GM23338 (cell line): ENCODE measurements at places on chromosomes 1 and 21. TPM values are rescaled to one million over a fixed set of nuclear protein-coding genes. Genes with fewer than 3 reads are reported as not detected.
A peak's percentile ranks its signal among the peaks of the same experiment; 100 is the strongest.

DNA sequence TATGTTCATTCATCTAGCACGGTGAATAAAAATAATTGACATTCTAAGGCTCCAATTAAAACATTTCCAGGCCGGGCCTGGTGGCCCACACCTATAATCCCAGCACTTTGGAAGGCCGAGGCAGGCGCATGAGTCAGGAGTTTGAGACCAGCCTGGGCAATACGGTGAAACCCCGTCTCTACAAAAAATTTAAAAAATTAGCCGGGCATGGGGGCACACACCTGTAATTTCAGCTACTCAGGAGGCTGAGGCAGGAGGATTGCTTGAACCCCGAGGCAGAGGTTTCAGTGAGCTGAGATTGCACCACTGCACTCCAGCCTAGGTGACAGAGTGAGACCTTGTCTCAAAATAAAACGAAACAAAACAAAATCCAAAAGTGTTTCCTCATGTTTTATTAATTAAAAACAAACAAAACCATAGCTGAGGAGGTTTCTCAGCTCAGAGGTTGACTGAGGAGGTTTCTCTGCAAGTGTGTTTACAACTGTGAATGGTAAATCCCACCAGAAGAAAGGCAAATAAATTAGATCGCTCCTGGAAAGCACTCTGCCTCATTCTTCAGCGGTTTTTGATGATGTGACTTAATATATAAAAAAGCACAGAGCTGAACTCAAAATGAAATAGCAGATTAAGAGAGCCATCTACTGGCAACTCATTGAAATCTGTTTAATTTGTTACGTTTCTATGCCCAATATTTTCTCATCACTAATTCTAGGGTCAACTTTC is 37.7 kb upstream of the ATG4C start:
- peaks cover 5% of the 10 kb centered on the region; the same call in 1 of the 2 replicates for H3K4me1 ChIP-seq
- no peaks in the 10 kb centered on the region for H3K36me3 ChIP-seq
- no peaks in the 10 kb centered on the region for H3K27me3 ChIP-seq
- peak; percentile 65 for DNase-seq

DNA sequence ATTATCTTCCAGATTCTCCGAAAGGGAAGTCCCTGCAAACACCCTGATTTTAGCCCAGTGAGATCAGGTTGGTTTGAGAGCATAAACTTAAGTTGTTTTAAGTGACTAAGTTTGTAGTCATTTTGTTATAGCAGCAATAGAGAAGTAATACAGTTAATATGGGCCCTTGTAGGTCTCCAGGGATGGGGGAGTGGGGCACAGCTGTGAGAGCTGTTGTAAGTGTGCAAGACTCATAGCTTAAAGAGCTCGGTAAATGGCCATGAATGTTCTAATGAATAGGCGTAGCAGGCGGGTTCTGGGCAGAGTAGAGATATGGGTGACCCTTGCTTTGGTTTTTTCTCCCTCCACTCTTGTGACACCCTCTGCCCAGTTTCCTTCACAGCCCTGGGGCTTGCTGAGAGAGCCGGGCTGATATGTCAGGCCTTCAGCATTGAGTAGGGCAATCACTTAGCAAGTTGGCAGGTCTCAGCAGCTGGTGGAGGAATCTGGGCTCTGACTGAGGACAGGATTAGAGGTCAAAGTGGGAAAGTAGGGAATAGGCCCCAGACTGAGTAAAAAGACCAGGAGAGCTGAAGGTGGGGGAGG is 16.0 kb upstream of the ID3 start:
- no peak overlapping the region for H3K27ac ChIP-seq
- H3K4me1 ChIP-seq: peaks cover 11% of the 10 kb centered on the region
- no peak for DNase-seq

DNA sequence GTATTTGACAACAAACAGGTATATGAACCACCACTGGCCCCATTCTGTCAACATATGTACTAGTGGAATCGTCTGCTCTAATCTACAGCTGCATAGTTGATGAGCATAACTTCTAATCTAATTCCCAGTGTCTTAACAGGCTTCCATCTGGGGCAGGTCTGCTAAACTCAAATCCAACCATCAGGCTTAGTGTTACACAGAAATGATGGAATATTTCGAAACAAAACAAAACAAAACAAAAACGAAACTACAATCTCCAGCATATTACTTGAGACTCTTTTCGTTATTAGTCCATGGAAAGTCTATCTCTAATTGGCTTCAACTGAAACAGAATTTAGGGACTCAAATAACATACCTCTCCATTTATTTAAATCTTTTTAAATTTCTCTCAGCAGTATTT is 37.6 kb downstream of the DIPK1A start:
- DNase-seq: no peak
- no peaks in the 10 kb centered on the region for H3K4me1 ChIP-seq
- H3K27me3 ChIP-seq: no peaks in the 10 kb centered on the region
- no peak overlapping the region for H3K4me3 ChIP-seq
- no peaks in the 10 kb centered on the region for H3K36me3 ChIP-seq
- no peak overlapping the region for H3K27ac ChIP-seq

GRCh38 chr1:183877053-183877720 is 72.3 kb downstream of the RGL1 start:
- no peaks in the 10 kb centered on the region for H3K27me3 ChIP-seq
- H3K4me1 ChIP-seq: peaks cover 11% of the 10 kb centered on the region
- DNase-seq: no peak
- no peaks in the 10 kb centered on the region for H3K36me3 ChIP-seq

DNA sequence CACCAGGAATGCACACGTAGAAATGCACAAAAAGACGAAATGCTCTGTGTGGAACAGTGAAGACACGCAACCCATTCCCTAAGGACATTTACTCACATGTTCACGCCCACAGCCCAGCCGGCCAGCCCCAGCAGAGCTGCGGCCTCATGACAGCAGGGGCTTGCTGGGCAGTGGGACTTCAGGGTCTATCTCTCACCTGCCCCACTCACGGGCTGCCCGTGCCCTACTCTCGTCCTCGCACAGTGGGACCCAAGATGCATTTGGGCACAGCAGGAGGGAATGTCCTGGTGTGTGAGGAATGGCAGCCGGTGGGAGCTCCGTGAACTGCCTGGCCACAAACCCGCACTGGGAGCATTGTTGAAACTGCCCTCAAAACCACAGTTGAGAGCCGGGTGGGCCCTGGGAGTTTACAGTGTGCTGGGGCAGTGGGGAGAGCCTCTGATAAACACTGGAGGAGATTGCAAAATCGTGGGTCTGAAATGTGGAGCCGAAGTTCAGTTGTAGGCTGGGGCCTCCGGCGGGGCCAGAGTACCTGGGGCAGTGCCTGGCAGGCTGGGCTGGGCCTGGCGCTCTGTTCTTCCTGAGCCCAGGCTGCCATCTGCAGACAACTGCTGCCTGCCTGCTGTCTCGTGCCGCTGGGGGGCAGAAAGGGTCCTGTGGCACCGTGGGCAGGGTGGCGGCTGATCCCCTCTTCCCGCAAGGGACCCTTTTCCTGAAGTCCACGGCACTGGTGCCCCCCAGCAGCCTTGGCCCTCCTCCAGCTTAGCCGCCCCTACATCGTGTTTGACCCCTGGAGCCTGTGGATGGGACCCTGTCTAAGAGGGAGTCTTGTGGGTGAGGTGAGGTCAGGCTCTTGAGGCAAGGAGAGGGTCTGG is 20.7 kb upstream of the POFUT2 start:
- H3K36me3 ChIP-seq: no peaks in the 10 kb centered on the region
- H3K4me3 ChIP-seq: no peak overlapping the region
- no peaks in the 10 kb centered on the region for H3K27me3 ChIP-seq
- no peaks in the 10 kb centered on the region for H3K4me1 ChIP-seq
- H3K27ac ChIP-seq: 0 out of 2 replicates have a peak overlapping the region, but pooled peaks have one; percentile 19

GRCh38 chr1:47927165-47927564 is 70.0 kb downstream of the TRABD2B start:
- no peak for DNase-seq
- no peaks in the 10 kb centered on the region for H3K36me3 ChIP-seq
- H3K27ac ChIP-seq: no peak overlapping the region
- no peak overlapping the region for H3K4me3 ChIP-seq

Gene ST3GAL3
- 7.0 and 21.3 TPM in 2 replicates for total RNA-seq

GRCh38 chr1:119724611-119725218 is 13.0 kb downstream of the PHGDH start:
- H3K4me1 ChIP-seq: peaks cover 8% of the 10 kb centered on the region; the same call in 1 of the 2 replicates
- DNase-seq: no peak
- H3K4me3 ChIP-seq: no peak overlapping the region
- peaks cover 96% of the 10 kb centered on the region for H3K36me3 ChIP-seq

Gene PLPPR4
- total RNA-seq: 1.1 and 2.3 TPM in 2 replicates
